ENCODE measurements at places on chromosomes 5 and 9.

DNA sequence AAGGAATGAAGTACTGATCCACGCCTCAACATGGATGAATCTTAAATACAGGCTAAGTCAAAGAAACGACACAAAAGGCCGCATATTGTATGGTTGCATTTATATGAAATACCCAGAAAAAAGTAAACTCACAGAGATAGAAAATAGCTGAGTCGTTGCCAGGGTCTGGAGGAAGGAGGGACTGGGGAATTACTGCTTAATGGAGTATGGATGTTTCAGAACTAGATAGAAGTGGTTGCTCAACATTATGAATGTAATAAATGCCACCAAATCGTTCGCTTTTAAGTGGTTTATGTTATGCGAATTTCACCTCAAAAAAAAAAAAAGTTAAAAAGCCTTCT, 784 bp upstream of the MSANTD3 start:
- DNase-seq = no peak

DNA sequence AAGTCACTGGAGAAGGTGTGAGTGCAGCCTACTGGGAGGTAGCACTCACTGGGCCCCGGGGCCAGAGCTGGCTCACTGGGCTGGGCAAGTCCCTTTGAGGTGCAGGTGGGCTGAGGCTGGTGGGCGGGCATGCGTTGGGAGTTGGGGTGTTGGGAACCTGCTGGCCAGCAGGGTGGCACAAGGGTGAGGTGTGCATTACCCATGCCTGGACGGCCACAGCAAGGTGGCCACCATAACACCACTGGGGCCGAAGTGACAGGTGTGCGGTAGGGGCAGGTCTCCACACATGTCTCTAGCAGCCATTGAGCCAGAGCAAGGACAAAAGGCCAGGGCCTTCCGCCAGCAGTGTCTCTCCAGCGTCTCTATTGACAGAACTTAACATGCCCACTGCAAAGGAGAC, 22.6 kb downstream of the PRRT1B start:
- DNase-seq = no peak

GRCh38 chr9:114184866-114185265, 29.5 kb downstream of the COL27A1 start:
- DNase-seq = no peak

DNA sequence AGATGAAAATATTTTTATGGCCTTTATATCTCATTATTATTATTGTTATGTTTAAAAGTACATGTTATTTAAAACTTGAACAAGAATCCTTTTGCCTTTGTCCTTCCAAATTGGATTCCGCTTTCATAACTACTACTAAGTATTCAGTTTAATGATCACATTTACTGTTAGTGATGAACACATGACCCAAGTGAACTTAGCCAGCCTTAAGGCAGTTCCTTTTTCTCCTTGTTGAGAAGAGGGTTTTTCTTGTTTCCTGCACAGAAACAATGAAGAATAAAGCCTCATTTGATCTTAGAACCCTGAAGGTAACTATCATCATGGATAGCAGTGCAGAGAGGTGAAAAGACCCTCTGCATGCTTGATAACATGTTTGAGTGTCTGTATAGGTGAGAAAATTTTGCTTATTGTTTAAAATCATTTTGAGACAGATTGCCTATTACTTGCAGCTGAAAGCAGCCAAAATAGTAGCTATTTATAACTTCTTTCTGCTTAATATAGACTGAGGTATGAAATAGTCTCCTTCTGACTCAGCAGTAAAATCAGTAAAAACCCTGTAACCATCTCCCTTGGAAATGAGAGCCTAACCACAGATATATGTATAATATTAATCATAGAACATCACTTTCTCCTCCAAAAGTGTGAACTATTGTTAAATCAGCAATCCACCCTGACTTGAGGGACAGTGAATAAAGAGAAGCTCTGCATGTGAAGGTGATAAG, 266.2 kb downstream of the SPATA31D1 start:
- DNase-seq = no peak

DNA sequence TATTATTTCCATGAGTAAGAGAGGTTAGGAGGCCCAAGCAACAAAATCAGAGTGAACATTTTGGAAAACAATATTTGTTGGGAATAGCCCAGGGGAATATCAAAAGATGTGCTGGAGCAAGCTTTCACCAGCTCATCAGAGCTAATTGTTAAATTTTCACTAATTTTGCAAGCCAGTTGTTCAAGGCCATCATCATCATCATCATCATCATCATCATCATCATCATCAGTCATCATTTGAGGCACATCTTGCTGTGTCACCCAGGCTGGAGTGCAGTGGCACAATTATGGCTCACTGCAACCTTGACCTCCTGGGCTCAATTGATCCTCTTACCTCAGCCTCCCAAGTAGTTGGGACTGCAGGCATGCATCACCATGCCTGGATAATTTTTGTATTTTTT, 350.5 kb upstream of the MEF2C start:
- DNase-seq = no peak

- DNase-seq = no peak
These were observed 262.9 kb downstream of the IRX1 start for GRCh38 chr5:3858524-3858923.

GRCh38 chr9:37163299-37163698, 42.9 kb downstream of the ZCCHC7 start:
- DNase-seq = no peak

GRCh38 chr5:33261305-33261704, 179.5 kb upstream of the TARS1 start:
- DNase-seq = no peak

- no peak for DNase-seq
These were observed 7.5 kb downstream of the UNC5A start for GRCh38 chr5:176817841-176818377.

DNA sequence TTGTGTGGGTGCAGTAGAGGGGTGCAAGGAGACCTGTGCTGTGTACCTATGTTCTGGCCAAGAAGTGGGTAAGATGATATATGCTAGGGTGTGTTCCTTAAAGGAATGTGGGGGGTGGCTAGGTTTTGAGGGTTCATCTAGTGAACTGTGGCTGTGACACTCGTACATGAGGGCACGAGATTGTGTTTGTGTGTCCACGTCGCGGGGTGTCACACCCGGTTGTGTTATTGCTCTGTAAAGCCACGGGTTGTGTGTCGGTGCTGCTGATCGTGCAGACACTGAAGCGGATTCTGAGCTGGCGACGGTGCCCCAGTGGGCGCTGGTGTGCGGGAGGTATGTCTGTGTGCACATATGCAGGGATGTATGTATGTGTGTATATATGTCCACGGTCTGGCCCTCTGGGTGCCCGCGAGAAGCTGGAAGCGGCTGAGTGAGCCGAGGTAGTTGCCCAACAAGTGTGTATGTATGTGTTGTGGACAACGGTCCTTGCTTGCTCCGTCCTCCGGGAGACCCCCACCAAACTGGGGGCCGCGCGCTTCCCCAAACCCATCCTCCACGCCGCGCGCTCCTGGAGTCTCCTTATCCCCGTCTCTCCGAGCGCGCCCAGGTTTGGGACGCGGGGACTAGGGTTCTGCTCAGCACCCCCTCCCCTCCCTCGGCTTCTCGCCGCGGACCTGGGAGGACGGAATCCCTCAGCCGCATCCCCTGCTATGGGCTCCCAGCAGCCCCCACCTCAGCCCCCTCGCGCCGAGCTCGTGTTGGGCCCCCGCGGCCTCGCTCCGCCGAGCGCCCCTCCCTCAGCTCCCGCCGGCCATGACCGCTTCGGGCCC, 639 bp downstream of the PCDH1 start:
- DNase-seq = no peak

GRCh38 chr5:16787278-16787677, 148.8 kb downstream of the MYO10 start:
- DNase-seq = no peak

- DNase-seq = no peak
These were observed 66.7 kb downstream of the DAB2IP start for GRCh38 chr9:121718084-121718483.

DNA sequence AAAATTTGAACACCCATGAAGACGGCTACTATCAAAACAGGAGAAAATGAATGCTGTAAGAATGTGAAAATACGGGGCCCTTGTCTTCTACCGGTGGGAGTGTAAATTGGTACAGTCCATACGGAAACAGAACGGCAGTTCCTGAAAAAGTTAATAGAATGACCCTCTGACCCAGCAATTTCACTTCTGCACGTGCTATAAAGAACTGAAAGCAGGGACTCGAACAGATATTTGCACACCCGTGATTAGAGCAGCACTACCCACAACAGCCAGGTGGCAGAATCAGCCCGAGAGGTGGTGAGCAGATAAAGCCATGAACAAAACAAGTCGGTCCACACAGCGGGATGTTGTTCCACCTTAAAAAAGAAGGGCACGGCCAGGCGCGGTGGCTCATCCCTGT, 22.6 kb upstream of the SLC12A7 start:
- DNase-seq = no peak

- DNase-seq = no peak
These were observed 14.8 kb upstream of the PRRC2B start for GRCh38 chr9:131379056-131379455.

DNA sequence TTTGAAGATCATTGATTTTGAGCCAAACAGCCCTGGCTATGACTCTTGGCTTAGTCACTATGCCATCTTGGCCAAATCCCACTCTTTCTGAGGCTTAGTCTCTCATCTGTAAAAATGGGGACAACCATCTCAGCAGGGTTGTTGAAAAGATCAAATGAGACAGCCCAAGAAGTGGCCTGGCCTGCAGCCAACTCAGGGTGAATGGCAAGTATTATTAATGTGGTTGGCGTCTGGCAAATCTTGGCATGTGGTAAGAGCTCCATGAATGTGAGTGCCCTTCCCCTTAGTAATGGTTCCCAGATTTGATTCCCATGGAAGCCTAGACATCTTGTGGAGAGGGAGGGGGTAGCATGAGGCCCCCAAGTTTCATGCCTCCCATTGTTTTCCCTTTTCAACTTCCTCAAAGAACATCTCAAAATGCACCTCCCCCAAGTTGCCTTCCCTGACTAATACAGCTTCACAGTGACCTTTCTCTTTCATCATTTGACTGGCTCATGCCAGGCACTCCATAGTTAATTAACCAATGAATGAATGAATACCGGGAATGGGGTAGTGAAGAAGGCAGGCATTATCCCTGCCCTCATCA, 11.8 kb upstream of the TGFBI start:
- no peak for DNase-seq

DNA sequence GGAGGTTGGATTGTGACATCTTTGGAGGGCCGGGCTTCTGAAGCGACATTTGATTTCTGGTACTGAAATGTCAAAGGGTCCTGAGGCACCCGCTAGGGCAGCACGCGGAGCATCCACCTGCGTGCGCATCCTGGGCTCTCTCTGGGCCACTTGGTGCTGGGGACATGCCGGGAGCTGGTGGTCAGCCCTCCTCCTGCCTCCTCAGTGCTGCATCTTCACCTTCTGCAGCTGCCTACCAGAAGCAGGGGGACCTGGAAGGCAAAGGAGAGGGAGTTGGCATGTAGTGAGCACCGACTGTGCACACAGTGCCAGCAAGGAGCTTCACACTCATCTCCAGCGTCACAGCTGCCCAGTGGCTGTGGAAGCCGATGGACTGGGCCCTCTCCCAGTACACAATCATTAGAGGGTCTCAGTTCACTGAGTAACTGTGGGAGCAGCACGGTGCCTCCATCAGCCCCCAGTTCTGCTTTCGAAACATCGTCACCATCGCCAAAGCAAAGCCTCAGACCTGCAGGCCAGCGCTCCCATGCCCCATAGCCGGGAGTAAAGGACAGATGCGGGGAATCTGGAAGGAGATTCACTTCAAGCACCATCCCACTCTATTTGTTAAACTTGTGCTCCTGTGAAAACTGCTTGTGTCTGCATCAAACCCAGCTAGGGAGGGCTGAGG, 138.4 kb downstream of the KCNIP1 start:
- DNase-seq = no peak

Measured in stimulated activated CD8-positive, alpha-beta memory T cell treated with anti-CD3 and anti-CD28 coated beads, Interleukin-15, amount 100 ng/mL, for 1 hour (primary cell).